Omental fat pad (tissue), 4 donors: ENCODE measurements at places on chromosomes 4 and X.

GRCh38 chr4:112916868-112917267 lies 132.6 kb upstream of the ANK2 start:
- DNase-seq, result no peak

DNA sequence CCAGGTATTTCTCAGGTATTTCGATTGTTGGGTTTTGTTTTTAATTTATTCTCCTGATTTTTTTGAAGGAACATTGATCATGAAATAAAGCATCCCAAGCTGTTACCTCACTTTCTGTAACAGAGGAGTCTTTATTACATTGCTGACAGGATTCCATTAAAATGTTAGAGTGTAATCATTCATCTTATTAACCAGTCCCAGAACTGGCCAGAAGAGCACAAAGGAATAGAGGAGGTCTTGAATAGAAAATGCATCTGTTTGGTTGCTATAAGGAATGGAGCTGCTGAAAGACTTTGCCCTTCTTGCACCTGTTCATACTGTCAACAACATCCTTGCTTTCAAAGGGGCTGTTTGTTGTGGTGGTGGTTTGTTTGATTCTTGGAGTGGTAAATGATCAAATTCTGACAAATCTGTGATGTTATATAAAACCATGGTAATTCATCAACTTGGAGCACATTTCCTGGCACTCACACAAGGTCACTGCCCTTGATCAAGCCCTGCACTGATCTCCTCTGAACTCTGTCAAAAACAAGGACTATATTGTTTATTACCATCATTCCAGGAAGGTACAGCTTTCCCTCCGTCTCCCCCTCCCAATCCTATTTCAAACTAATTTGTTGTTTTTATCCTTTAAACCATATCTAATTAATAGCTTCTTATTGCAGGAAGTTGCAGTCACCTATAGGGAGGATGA lies 215.8 kb downstream of the PCDH19 start:
- DNase-seq, result no peak

DNA sequence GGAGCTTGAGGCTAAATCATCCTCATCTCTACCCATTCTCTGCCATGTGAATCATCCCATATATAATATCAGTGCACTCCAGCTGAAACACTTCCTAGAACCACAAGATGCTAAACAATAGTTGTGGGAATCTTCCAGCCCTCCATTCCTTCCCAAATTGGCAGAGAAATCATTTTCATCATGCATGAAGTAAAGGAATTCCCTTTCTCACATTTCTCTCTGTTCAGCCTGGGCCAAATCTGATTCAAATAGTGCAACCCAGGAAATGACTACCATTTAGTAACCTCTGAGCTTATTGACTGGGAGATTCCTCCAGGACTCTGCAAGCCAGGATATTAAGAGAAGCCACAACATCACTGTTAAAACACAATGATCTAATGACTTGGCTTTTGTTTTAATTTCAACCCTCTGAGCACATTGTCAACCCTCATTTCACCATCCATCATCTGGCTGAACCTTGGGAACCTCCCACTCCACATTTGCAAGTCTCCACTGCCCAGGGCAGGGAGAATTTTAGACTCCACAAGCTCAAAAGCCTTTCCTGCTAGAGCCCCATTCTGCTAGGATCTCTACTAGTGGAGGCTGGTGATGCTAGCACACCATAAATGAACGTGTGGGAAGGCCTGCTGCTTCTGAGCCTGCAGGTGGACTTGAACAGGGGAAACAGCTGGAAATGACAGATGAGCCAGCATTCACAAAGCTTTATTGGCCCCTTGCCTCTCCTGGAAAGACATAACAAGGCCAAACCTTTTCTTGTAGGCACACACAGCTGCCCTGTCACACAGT lies 133.9 kb downstream of the TET2 start:
- no peak for DNase-seq

- DNase-seq, result no peak
Observed at GRCh38 chr4:116015549-116015948, 902.1 kb upstream of the NDST4 start.

- no peak for DNase-seq
Observed at GRCh38 chr4:112290341-112290740, 4.6 kb upstream of the TIFA start.

- no peak for DNase-seq
Observed at GRCh38 chr4:142581881-142582280, 264.2 kb downstream of the INPP4B start.

DNA sequence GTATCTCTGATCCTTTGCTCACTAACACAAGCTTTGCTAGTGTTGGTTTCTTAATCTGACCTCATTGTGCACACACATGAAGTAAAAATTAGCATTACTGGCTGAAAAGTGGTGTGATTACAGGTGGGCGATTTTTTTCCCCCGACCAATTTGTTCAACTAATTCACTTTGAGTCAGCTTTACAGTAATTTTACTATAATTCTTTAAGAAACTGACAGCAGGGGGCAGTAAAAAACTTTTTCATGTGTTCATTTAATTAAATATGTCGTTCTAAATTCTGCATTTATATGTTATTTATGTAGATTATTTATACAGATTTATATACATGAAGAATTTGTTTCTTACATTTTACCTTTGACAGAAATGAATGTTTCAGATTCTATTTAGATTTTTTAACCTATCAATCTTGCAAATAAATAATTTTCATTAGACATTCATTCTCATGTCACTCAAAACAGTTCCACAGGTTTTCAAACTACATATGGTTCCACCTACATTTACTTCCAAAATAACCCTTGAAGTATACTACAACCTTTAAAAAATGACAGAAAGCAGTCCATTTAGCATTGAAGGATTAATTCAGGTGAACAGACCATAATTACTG lies 17.5 kb downstream of the PALLD start:
- no peak for DNase-seq

- no peak for DNase-seq
Observed at GRCh38 chr4:16914208-16914607, 15.8 kb upstream of the LDB2 start.

GRCh38 chrX:108178143-108178498 lies 86.5 kb downstream of the ATG4A start:
- no peak for DNase-seq

GRCh38 chr4:88522702-88523324 lies 763 bp downstream of the PYURF start:
- no peak for DNase-seq

GRCh38 chr4:42152507-42153504 lies at the start of gene BEND4:
Gene BEND4 (minus strand): TSS chr4:42152655. CDS start chr4:42152143, 512 bp downstream.
- no peak for DNase-seq

- no peak for DNase-seq
Observed at GRCh38 chr4:105544520-105545286, 7.7 kb upstream of the ARHGEF38 start.

GRCh38 chrX:153947009-153947769 lies 2.7 kb upstream of the RENBP start:
- DNase-seq, result no peak

DNA sequence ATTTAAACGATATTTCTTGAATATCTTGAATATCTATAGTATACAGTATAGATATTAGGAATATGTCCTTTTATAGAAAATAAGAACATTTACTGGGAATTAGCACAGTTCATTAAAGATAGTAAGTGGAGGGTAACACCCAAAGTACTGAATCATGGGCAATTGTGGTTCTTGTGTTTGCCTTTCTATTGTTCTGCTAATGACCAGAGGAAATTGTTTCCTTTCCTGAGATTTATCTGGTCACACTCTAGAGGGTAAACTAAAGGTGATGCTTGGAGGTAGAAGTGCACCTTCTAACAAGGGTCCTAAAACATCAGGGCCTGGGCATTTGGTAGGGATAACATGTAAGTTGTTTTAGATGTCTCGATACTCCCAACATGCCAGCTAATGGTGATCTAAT lies 241.3 kb upstream of the SFRP2 start:
- DNase-seq, result no peak

GRCh38 chrX:132692526-132692925 lies 203.7 kb upstream of the MBNL3 start:
- DNase-seq, result no peak

DNA sequence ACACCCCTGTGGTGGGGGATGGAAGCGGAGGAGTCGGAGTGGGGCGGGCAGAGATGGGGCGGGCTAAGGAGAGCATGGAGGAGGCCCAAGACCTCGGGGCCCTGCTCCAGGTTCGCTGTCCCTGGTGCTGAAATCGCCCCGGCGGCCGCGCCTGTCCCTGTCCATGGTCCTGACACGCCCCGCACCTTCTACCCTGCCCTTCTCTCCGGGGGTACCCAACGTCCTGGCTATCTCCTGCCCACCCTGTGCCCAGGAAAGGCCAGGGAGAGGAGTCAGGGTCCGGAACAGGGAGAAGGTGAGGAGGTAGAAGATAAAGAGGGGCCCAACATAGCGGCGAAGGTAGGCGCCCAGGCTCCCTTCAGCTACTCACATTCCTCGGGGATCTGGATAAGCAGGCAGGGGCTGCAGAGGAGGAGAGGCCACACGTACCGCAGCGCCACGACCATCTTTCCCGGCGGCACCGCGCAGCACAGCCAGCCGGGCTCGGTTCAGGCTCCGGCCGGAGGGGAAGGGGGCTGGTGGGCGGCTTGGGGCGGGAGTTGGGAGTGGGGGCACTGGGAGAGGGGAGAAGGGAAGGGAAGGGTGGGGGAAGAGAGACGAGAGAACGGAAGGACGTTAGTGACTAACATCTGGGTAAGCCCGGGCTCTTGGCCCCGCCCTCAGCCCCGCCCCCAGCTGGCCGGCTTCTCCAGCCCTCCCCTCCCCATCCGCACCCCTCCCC lies 10.4 kb downstream of the L1CAM start:
- peak; percentile 35 for DNase-seq

DNA sequence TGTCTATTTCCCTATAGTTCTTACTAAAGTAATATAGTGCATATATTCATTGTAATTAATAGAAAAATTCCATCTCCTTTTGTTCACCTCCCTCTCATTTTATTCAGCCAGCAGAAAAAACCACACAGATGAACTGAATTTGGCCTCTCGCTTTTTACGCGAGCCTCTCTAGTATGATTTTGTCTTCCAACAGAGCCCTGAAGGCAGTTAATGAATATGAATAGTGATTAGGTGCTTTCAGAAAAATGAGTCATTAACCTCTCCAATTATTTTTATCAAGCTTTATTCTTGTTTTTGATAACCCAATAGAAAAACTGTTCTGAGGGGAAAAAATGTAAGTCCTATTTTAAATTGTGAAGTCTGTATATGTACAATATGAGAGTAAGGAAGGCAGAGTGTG lies 74.1 kb downstream of the ZAR1 start:
- no peak for DNase-seq

DNA sequence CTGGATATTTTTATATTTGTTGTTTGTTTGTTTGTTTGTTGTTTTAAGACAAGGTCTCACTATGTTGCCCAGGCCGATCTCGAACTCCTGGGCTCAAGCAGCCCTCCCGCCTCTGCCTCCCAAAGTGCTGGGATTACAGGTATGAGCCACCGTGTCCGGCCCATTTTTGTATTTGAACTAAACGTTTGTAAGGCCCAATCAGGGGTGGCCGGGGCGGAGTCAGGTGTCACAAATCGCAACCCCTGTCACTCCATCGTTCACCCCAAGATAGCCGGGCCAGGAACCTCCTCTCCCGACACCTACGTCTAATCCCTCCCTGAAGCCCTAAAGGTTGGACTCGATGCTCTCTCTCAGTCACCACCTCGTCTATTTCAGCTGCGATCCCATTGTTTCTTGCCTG lies 722 bp upstream of the EFHC2 start:
- no peak for DNase-seq

DNA sequence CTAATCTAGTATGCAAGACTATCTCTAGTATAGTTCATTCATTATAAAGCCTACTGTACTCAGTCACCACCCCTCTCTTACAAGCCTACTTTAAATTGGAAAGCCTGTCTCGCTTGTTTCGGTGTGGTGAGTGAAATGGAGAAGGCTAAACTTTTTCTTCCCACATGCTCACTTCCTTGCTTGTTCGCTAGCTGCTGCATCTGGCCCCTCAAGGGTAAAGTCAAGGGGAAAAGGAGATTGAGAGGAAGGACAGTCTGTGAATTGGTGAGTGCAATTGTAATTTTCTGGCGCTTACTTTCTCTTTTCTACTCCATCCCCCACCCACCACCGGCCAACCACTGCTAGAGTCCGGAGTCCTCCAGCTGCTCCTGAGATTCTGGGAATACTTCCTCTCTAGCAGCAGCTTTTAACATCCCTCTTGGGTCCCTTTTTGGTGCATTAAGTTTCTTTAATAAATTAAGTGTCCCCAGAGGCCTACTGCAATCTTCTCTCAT lies 12.1 kb upstream of the ARAP2 start:
- DNase-seq, result no peak

- no peak for DNase-seq
Observed at GRCh38 chr4:76199664-76200211, 13.9 kb downstream of the SCARB2 start.

DNA sequence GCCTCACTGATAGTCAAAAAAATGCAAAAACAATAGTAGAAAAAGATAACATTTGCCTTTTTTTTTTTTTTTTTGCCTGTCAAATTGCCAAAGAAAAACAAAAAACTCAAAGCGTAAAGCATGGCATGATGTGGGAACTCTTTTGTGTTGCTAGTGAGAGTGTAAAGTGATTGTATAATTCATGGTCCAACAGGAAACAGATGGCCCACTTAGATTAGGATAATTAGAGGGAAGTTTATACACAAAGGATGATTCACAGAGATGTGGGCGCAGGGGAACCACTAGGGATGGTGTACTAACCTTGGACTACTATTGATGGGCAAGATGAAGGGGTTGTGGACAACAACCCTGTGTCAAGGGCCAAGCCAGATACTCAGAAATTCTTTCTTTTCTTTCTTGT lies 16.4 kb downstream of the MCUB start:
- DNase-seq, result no peak

- no peak for DNase-seq
Observed at GRCh38 chrX:110448459-110448858, 89.8 kb downstream of the RTL9 start.

GRCh38 chr4:15771216-15772058 lies 6.7 kb upstream of the CD38 start:
- DNase-seq, result no peak

GRCh38 chr4:28388471-28388870 lies 1527.8 kb downstream of the STIM2 start:
- no peak for DNase-seq

DNA sequence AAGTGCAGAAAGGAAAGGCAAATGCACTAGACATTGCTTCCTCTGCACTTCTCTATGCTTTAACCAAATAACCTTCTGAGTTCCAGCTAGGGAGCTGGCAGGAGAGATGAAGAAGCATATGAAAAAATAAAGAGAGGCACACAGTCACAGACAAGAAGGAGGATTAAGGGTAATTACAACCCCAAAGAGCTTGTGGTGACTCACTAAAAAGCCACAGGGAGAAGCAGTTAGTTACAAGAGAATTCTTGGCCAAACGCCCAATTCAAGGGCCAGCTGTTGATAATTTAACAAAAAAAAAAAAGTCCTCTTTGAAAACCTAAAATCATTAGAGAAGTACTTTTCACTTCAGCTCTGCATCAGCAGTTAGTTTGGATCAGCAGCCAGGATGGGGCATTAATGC lies 478.0 kb downstream of the KCNIP4 start:
- DNase-seq, result no peak

GRCh38 chr4:147582386-147583060 lies 34.7 kb upstream of the TMEM184C start:
- DNase-seq, result no peak

DNA sequence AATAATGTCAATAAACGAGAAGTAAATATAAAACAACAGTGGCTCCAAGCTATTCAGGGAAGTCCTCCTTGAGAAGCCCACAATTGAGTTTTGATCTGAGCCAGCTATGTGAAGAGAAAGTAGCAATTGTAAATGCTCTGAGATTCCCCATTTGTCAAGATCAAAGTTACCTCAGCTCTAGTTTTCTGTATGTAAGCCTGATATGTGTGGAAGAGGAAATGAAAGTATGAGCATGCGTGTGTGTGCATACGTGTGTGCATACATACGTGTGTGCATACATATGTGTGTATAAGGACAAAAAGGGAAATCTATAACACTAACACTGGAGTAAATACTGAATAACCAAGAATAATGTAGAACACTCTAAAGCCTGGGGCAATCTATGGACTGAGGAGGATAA lies 130.3 kb downstream of the SCFD2 start:
- no peak for DNase-seq
